ENCODE measurements at places on chromosomes 13 and 19.

DNA sequence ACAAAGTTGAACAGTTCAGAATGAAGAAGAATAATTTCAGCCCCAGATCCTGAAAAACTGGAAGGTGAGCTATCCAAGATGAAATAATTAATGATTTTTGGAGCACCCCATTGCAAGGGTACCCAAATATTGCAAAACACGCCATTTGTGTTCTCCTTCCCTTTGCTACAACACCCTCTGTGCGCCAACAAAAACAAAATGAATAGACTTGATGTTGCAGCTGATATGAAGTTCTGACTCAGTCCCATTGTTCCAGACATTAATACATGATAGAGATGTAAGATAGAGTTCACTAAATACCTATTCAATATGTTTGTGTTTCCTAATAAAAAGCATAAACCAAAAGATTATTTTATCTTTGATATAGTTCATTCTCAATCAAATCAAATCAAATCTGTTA lies 287.5 kb upstream of the SOX21 start:
- no peak for DNase-seq
- H3K4me1 ChIP-seq, result peaks cover 24% of the 10 kb centered on the region
- no peaks in the 10 kb centered on the region for H3K36me3 ChIP-seq
- H3K4me3 ChIP-seq, result no peak overlapping the region

DNA sequence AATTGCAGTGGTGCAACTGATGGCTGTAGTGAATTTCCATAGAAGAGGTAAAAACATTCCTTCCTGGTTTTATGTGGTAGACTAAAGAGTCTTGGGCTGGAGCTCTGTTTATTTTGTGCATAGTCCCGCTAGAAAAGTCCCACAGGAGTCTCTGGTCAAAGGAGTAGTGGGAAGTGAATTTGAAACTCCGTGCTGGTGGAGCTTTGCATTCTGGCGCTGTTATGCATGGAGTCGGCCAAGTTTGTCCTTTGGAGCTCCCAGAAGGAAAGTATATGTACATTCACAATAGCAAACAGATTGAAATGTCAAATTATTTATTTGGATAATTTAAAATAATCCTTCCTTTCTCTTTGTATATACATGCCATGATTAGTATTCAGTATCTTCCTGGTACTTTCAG lies 296.5 kb downstream of the LMO7 start:
- no peak overlapping the region for H3K27ac ChIP-seq
- H3K27me3 ChIP-seq, result no peaks in the 10 kb centered on the region
- H3K4me3 ChIP-seq, result no peak overlapping the region
- no peak for DNase-seq
- H3K4me1 ChIP-seq, result no peaks in the 10 kb centered on the region

- H3K27me3 ChIP-seq, result no peaks in the 10 kb centered on the region
- H3K4me3 ChIP-seq, result peak overlapping the region; percentile 62
- H3K36me3 ChIP-seq, result no peaks in the 10 kb centered on the region
- peaks cover 14% of the 10 kb centered on the region for H3K4me1 ChIP-seq
- H3K27ac ChIP-seq, result peak overlapping the region; percentile 36
These were observed 1.5 kb downstream of the STARD13 start for GRCh38 chr13:33284031-33284430.

GRCh38 chr13:79901336-79901735 lies 420.4 kb downstream of the NDFIP2 start:
- no peaks in the 10 kb centered on the region for H3K4me1 ChIP-seq
- H3K27me3 ChIP-seq, result no peaks in the 10 kb centered on the region
- no peak overlapping the region for H3K4me3 ChIP-seq
- no peaks in the 10 kb centered on the region for H3K36me3 ChIP-seq
- no peak for DNase-seq

DNA sequence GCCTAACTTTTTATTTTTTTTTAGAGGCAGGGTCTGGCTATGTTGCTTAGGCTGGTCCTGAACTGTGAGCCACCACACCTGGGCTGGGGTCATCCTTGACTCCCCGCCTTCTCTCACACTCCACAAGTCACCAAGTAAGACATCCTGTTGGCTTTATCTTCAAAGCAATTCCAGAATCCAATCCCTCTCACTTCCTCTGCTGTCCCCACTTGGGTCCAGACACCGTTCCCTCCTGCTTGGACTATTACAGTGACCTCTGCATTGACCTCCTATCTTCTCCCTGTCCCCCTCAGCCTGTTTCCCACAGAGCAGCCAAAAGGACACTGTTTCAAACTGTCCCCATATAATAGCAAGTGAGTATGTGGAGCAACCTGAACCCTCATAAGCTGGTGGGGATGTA lies 4.7 kb upstream of the GNG8 start:
- peaks cover 65% of the 10 kb centered on the region for H3K27me3 ChIP-seq
- H3K4me3 ChIP-seq, result no peak overlapping the region
- H3K36me3 ChIP-seq, result no peaks in the 10 kb centered on the region
- H3K27ac ChIP-seq, result no peak overlapping the region
- DNase-seq, result no peak

- H3K4me3 ChIP-seq, result no peak overlapping the region
- no peaks in the 10 kb centered on the region for H3K27me3 ChIP-seq
- peaks cover 14% of the 10 kb centered on the region for H3K4me1 ChIP-seq
- no peak for DNase-seq
These were observed 58.3 kb upstream of the MRI1 start for GRCh38 chr19:13705928-13706447.

DNA sequence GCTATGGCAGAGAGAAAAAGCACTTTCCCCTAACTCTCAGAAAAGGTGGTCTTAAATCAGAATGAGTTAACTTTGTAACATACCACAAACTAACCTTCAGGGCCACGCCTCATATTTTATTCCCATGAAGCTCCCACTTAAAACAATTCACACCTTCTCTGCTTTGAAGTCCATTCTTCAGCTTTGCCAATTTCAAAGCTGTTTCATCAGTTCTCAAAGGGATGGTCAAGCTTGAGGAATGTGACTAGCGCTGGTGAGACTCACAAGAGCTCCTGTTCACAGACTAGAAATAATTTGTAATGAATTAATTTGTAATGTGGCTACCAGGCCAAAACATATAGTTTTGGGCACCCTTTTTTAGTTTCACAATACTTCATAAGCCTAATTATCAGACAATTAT lies 68.2 kb downstream of the STK24 start:
- DNase-seq, result no peak
- H3K4me1 ChIP-seq, result peaks cover 100% of the 10 kb centered on the region
- no peaks in the 10 kb centered on the region for H3K36me3 ChIP-seq
- H3K27ac ChIP-seq, result peak overlapping the region; percentile 61
- no peak overlapping the region for H3K4me3 ChIP-seq

DNA sequence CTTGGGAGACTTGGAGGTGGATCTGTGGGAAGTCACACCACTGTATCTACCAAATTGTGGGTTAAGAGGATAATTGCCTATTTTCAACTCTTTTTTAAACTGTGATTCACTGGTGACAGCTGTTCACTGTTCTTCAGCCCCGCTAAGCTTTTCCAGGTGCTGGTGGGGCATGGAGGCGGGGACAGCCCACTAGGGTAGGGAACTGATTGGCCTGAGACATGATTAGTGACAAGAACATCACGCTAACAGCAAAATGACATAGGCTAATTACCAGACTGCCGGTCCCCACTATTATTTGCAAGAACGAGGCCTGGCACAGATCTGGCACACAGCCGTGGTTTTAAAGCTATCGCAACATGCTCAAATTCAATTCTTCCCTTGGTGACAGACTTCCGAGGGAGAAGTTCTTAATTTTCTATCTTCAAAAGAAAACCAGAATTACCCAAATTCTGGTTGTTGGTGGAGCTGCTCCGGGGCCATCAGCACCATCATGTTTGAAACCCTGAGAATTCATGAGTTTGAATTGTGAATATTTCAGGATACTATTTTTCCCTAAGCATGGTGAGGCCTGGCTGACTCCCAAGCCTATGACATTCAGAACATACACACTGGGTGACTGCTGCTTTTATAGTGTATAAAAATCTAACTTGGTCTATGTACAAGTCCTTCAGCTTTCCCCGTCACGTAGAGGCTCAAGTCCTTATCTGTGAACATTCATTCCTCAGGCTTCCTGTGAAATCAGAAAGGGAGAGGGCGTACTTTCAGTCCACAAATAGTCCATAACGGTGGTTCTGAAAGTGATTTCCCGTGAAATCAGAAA lies 17.9 kb downstream of the DOCK9 start:
- no peaks in the 10 kb centered on the region for H3K27me3 ChIP-seq
- peak overlapping the region; percentile 3 for H3K27ac ChIP-seq

GRCh38 chr13:32073180-32073864 lies 41.7 kb downstream of the FRY start:
- no peak overlapping the region for H3K27ac ChIP-seq
- no peak for DNase-seq

GRCh38 chr19:10474962-10475451 lies 28.1 kb downstream of the KEAP1 start:
- peaks cover 8% of the 10 kb centered on the region for H3K4me1 ChIP-seq
- H3K4me3 ChIP-seq, result no peak overlapping the region

- H3K36me3 ChIP-seq, result no peaks in the 10 kb centered on the region
- peaks cover 25% of the 10 kb centered on the region for H3K4me1 ChIP-seq
- H3K4me3 ChIP-seq, result no peak overlapping the region
- DNase-seq, result no peak
- no peak overlapping the region for H3K27ac ChIP-seq
These were observed 4.3 kb downstream of the YJEFN3 start for GRCh38 chr19:19532806-19533701.

GRCh38 chr19:48926909-48927308 lies 6.6 kb upstream of the DHDH start:
- DNase-seq, result no peak
- no peak overlapping the region for H3K4me3 ChIP-seq
- H3K27me3 ChIP-seq, result no peaks in the 10 kb centered on the region
- H3K27ac ChIP-seq, result peak overlapping the region; percentile 61
- H3K36me3 ChIP-seq, result peaks cover 13% of the 10 kb centered on the region

DNA sequence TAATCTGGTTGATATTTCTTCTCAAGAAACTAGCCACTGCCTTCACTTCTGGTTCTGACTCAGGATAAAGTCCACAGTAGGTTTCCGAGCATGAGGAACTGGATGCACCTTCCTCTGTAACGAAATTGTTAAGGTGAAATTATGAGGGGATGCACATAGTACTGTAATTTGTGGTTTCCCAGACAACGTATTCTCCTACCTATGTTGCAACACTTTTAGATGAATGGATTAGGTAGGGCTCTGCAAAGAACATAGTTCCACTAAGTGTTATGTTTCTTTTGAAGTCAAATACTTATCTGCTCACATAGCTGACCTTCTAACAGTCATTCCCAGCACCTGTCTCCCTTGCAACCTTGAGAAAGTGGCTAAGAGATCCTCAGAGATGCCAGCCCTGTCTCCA lies 5.7 kb upstream of the ZC3H13 start:
- peaks cover 15% of the 10 kb centered on the region for H3K27me3 ChIP-seq
- H3K27ac ChIP-seq, result no peak overlapping the region
- H3K4me1 ChIP-seq, result peaks cover 9% of the 10 kb centered on the region
- no peak for DNase-seq
- no peak overlapping the region for H3K4me3 ChIP-seq

- H3K27ac ChIP-seq, result no peak overlapping the region
- H3K4me3 ChIP-seq, result peak overlapping the region; percentile 43
- no peaks in the 10 kb centered on the region for H3K36me3 ChIP-seq
- H3K27me3 ChIP-seq, result peaks cover 6% of the 10 kb centered on the region
These were observed 6.2 kb downstream of the SYT5 start for GRCh38 chr19:55173714-55174409.

- no peak for DNase-seq
- no peaks in the 10 kb centered on the region for H3K4me1 ChIP-seq
- H3K36me3 ChIP-seq, result no peaks in the 10 kb centered on the region
- no peak overlapping the region for H3K4me3 ChIP-seq
- peaks cover 24% of the 10 kb centered on the region for H3K27me3 ChIP-seq
These were observed 4.9 kb upstream of the EBI3 start for GRCh38 chr19:4224470-4224869.

GRCh38 chr13:111598747-111599146 lies 278.3 kb downstream of the TEX29 start:
- no peaks in the 10 kb centered on the region for H3K4me1 ChIP-seq
- H3K4me3 ChIP-seq, result no peak overlapping the region
- no peak overlapping the region for H3K27ac ChIP-seq
- H3K27me3 ChIP-seq, result no peaks in the 10 kb centered on the region
- no peaks in the 10 kb centered on the region for H3K36me3 ChIP-seq

DNA sequence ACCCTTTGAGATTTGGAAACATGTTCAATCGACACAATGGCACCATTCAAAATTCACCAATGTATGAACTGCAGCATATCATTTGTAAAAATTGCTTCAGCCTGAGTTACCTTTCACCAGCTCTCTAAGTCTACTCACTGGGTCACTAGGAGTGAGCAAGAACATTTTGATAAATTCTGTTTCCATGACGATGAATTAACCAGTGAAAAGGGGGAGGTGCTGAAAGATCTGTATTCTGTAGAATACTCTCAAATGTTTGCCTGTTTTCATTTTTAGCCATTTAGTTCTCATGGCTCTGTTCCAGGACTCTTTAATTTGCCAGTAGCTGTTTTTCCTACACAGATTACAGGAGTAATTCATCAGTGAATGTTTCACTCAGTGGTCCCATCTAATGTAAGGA lies 883.4 kb downstream of the DIAPH3 start:
- H3K4me3 ChIP-seq, result no peak overlapping the region
- H3K36me3 ChIP-seq, result no peaks in the 10 kb centered on the region
- no peaks in the 10 kb centered on the region for H3K27me3 ChIP-seq
- no peak overlapping the region for H3K27ac ChIP-seq
- no peaks in the 10 kb centered on the region for H3K4me1 ChIP-seq

DNA sequence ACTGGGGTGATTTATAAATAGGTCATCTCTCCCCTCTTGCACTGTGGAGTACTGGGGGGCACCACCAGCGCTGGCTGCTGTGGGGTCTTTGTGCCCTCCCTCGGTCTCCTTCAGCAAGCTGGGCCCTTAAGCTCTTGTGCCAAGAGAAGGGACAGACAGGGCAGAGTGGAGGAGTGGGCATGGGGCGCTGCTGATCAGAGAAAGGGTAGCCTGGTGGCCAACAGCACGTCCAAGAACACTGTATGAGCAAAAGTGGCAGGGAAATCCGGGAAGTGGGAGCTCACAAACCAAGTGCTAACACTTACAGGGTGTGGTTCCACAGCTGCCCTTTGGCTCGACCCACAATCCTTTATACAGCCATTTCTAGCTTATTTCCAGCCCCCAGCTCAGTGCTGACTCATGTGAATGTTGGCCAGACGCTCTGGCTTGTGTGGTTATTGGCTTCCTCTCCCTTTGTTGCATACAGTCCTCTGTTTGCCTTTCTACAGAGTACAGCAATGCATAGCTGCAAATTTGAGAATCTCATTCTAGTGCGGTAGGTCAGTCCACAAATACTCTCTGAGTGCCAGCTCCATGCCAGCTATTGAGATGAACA lies 298.8 kb downstream of the SHISA2 start:
- H3K4me1 ChIP-seq, result no peaks in the 10 kb centered on the region
- no peak overlapping the region for H3K27ac ChIP-seq
- no peak overlapping the region for H3K4me3 ChIP-seq
- H3K36me3 ChIP-seq, result no peaks in the 10 kb centered on the region
- H3K27me3 ChIP-seq, result no peaks in the 10 kb centered on the region
